ENCODE measurements at places on chromosomes 11 and 22. TPM values are rescaled to one million over a fixed set of nuclear protein-coding genes. Genes with fewer than 3 reads are reported as not detected.

Gene NXPE4
- total RNA-seq, result not detected

- no peaks in the 10 kb centered on the region for H3K36me3 ChIP-seq
- peaks cover 4% of the 10 kb centered on the region for H3K27me3 ChIP-seq
- peak overlapping the region; percentile 84 for H3K4me3 ChIP-seq
- H3K4me1 ChIP-seq, result peaks cover 19% of the 10 kb centered on the region
Measured at GRCh38 chr22:41380993-41381328, 781 bp upstream of the TEF start.

DNA sequence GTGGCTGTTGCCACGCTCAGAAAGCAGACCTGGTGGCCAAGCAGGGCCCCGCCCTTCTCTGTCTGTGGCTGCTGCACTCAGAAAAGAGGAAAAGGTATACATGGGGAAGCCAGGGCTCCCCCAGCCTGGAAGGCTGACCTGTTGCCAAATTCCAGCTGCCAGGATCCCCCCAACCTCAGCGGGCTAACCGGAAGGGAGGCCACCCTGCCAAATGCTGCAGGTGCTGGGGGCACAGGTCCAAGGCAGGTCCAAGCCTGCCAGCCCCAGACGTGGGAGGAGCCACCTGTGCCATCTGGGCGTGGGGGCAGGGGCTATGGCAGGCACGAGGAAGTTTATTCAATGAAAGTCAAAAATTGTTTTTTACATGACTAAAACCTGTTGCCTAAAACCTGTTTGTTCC, 2.6 kb downstream of the NPTXR start:
- H3K4me3 ChIP-seq, result no peak overlapping the region
- peaks cover 58% of the 10 kb centered on the region for H3K27me3 ChIP-seq
- H3K4me1 ChIP-seq, result peaks cover 1% of the 10 kb centered on the region
- H3K27ac ChIP-seq, result no peak overlapping the region
- DNase-seq, result no peak

GRCh38 chr22:33063611-33064010, 5.4 kb upstream of the SYN3 start:
- no peaks in the 10 kb centered on the region for H3K4me1 ChIP-seq
- no peak overlapping the region for H3K4me3 ChIP-seq
- DNase-seq, result no peak
- H3K27ac ChIP-seq, result no peak overlapping the region
- H3K36me3 ChIP-seq, result no peaks in the 10 kb centered on the region

- no peak overlapping the region for H3K27ac ChIP-seq
- no peak for DNase-seq
- peaks cover 3% of the 10 kb centered on the region for H3K27me3 ChIP-seq
- H3K36me3 ChIP-seq, result no peaks in the 10 kb centered on the region
Measured at GRCh38 chr22:20388200-20388599, 5.8 kb upstream of the ZNF74 start.

DNA sequence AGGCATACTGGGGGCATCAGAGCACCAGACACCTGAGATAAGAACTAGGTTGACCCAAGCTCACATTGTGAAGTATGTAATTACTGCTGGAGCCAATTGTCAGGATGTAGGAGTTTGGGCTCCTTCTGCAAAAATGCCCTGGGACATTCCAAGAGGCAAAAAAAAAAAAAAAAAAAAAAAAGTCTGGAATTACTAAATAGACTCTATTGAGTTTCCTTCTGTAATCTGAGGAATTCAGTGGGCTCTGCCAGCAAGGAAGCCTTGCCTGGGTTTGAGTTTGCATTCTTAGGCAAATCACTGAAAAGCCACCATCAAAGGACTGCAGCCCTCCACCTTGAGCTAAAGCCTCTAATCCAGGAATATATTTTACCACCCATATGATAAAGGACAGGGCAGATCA, 8.0 kb upstream of the CAVIN3 start:
- peak overlapping the region; percentile 51 for H3K27ac ChIP-seq
- H3K36me3 ChIP-seq, result no peaks in the 10 kb centered on the region
- peaks cover 35% of the 10 kb centered on the region for H3K4me1 ChIP-seq
- H3K4me3 ChIP-seq, result no peak overlapping the region
- no peaks in the 10 kb centered on the region for H3K27me3 ChIP-seq

GRCh38 chr11:20963596-20963995, 294.2 kb downstream of the NELL1 start:
- no peaks in the 10 kb centered on the region for H3K4me1 ChIP-seq
- H3K27me3 ChIP-seq, result no peaks in the 10 kb centered on the region
- no peak for DNase-seq
- H3K27ac ChIP-seq, result no peak overlapping the region
- H3K4me3 ChIP-seq, result no peak overlapping the region
- H3K36me3 ChIP-seq, result no peaks in the 10 kb centered on the region

Measured in progenitor cell of endocrine pancreas (in vitro differentiated cells).